ENCODE measurements at places on chromosomes 1 and 21.

DNA sequence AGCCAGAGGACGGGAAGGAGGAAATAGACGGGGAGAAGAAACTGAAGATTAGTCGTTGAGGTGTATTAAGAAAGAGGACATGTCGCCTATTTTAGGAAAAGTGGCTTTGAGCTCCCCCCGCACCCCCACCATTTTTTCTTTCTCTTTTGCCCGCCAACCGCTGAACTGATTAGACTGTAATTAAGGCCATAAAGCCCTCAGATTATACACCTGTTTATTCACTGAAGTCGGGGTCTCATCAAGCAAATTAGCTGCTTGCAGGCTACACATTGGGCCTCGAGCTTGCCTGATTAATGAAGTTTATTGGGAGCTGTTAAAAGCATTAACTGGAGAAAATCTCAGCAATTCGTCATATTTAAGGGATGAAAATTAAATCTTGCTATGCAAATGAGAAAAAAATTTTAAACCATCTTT lies 119.4 kb upstream of the RRP15 start:
- no peak for DNase-seq

DNA sequence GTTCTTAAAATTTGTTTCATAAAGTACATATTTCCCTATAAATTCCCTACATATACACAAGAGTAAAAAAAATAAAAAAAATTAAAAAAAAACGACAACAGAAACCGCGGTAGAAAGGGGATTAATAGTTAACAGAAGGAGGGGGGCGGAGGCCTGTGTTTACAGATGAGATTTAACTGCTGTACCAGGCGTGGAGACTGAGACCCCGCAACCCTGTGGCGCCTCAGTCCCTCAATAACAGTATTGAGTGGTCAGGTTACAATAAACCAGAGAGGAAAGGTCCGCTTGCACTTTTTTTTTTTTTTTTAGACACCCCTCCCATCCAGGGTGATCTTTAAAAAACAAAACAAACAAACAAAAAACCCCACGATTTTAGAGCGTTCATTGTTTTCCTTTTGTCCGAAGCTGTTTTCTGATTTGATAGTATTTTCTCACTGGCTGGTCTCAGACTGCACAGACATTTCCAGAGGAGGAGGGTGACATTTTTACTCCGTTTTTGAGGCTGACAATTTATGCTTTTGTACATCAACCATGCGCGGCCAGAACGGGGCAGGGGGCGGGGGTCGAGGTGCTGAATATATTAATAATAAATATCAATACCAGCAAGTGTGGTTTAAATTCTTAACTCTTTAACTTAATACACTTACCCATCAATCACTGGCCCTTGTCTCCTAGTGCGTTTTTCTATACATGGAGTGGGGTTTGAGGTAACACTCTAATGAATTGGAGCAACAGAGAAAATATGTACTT lies 1223.9 kb downstream of the BRINP3 start:
- no peak for DNase-seq

- no peak for DNase-seq
Observed at GRCh38 chr1:29385966-29386365, 149.6 kb downstream of the PTPRU start.

DNA sequence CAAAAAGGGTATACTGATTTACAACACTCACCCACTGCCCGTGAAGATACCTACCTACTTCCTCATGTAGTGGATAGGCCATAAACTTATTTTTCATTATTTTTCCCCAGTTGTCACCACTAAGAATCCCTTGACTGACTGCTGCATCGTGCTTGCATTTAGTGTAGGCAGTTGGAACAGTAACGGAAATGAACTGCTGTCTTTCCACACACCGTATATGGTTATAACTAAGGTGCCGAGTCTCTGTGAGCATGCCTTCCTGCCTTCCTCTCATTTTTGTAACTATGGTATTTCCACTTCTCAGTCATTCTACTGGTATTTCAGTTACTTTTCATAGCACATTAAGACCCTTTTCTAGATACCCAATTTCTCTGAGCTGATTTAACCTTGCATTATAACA lies 36.4 kb downstream of the SLC35F3 start:
- no peak for DNase-seq

- no peak for DNase-seq
Observed at GRCh38 chr1:61605607-61606321, 119.2 kb downstream of the TM2D1 start.

DNA sequence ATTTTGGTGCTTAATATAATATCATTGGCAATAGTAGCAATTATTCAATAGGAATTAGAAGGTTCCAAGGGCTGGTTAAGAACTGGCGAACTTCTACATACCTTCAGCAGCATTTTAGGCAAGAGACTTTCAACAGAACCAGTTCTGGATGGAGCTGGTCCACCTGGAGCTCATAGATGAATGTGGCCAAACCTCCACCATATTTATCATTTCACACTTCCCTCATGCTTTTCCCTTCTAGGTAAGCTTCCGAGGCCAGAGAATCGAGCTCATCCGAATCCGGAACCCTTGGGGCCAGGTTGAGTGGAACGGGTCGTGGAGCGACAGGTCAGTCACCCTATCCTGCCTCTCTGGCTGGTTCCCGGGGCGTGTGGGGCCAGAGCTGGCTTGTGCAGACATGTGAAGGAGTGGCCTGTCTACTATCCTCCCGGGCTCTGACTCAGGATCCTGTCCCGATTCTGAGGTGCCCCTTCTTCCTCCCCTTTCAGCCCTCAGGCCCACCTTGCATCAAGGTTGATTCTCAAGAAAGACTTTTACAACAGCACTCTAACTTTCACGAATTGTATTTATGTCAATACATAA lies 24.7 kb downstream of the CAPN9 start:
- DNase-seq = no peak

DNA sequence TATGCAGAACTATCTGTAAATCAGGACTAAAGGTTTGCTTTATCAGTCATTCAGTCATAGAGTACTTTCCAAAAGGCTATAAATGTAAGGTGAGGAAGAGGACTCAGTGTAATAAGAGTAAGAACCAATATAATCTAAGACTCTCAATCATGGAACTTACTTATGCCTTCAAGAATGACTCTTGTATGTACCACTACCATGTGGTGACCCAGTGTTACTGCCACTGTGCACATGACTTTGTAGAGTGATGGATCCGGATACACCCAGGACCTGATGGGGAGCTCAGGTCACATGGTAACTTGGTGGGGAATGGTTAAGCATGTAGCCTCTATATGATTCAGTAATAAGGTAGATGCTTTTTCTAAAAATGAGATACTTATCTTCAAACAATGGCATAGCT lies 2099.8 kb downstream of the MRPL39 start:
- DNase-seq = no peak

DNA sequence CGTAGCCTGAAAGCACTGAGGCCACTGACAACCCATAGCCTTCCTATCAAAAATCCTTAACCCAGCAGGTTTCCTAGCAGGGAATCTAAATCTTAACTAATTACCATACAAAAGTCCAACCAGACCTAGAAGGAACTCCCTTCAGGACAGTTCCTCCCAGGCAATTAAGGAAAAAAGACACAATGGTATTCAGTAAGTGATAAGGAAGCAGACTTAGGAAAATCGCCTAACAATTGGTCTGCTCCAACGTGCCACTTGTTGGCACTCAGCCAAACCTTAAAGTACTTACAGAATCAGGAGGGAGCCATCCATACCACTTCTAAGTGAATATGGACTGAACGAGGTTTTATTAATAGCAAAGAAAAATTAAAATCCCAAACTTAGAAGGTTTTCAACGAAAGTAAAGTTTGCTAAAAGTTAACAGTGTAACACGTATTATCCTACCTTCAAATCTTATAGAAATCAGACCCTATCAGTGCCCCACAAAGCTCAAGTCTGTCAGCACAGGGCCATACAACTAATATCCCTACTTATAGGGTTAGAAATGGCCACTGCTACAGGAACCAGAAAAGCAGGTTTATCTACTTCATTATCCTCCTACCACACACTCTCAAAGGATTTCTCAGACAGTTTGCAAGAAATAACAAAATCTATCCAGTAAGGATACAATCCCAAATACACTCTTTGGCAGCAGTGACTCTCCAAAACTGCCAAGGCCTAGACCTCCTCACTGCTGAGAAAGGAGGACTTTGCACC lies 29.0 kb downstream of the SPATA6 start:
- DNase-seq = no peak

DNA sequence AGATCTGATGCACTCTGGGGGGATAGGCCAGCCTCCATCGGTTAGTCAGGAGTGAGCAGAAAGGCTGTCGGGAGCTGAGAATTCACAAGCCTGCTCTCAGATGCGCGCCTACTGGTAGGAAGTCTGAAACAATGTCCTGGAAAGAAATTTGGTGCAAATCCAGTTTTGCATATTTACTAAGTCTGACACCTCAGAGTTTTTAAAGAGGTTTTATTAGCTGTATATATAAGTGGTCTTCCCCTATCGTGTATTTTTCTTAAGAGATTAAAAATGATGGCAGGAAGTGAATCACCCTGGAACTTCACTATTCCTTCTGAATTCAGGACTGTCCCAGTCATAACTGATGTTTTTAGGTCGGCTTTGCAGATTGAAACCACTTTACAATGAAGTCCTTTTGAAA lies 99.8 kb upstream of the C1orf105 start:
- DNase-seq = no peak

DNA sequence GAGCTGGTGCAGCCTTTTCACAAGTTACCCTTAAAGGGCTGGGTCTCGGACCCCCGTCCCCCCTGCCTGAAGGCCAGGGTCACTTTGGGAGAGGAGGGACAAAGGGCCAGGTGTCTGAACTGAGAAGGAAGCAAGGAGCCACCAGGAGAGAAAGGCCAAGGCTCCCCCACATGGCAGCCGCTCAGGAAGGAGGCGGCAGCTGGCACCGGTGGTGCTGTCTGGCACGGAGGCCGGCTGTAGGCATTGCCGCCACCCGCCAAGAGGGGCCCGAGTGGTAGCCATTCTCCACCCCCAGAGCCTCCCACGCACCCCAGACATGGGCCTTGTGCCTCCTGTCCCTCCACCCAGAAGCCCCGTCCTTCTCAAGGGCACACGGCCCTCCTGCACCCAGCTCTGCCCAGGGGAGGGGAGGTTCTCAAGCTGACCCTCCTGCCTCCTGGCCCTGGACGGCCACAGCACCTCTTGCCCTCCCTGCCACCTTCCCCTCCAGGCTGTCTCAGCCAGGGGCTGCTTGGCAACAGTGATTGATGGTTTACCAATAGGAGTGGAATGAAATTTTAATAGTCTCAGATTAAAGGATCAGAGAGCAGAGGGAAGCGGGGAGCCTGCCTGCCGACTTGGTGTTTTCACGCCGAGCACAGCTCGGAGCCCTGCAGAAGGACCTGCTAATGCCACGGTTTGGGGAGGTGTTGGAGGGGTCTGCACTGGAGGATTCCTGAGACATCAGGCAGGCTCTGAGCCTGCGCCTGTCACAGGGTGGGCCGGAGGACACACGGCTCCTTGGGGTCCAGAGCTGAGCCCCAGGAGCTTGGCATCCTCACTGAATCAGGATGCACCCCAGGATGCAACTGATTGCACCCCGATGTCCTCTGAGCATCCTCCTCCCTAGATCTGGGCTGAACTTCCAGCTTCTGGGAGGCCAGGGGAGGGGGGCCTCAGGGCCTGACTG lies 211.9 kb upstream of the VAMP3 start:
- DNase-seq = no peak

- DNase-seq = no peak
Observed at GRCh38 chr1:207097871-207098324, 6.1 kb upstream of the C4BPA start.

- no peak for DNase-seq
Observed at GRCh38 chr1:241443561-241443960, 76.0 kb downstream of the FH start.

DNA sequence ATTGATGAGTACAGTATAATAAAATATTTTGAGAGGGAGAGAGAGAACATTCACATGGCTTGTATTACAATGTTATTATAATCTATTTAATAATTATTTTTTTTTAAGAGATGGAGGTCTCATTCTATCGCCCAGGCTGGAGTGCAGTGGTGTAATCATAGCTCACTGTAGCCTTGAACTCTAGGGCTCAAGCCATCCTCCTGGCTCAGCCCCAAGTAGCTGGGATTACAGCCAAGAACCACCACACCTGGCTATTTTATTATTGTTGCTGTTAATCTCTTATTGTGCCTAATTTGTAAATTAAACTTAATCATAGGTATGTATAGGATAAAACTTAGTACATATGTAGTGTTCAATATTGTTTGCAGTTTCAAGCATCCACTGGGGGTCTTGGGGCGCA lies 57.8 kb downstream of the HS2ST1 start:
- no peak for DNase-seq

DNA sequence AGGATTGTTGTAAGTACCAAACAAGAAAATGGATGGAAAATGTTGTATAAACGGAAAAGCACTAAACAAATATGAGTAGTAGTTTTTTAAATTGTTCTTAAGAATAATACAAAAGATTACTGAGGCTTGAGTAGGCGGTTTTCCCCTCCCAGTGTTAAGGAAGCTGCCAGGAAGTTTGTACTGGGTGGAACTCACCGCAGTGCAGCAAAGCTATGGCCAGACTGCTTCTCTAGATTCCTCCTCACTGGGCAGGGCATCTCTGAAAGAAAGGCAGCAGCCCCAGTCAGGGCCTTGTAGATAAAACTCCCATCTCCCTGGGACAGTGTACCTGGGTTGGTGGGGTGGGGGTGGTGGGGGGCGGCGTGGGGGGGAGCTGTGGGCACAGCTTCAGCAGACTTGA lies 58.7 kb downstream of the XCL2 start:
- no peak for DNase-seq

GRCh38 chr1:217642455-217642854 lies 11.3 kb downstream of the SPATA17 start:
- DNase-seq = no peak

GRCh38 chr1:227073786-227074185 lies 133.7 kb downstream of the COQ8A start:
- no peak for DNase-seq

GRCh38 chr1:159775716-159776115 lies 5.0 kb upstream of the DUSP23 start:
- no peak for DNase-seq

DNA sequence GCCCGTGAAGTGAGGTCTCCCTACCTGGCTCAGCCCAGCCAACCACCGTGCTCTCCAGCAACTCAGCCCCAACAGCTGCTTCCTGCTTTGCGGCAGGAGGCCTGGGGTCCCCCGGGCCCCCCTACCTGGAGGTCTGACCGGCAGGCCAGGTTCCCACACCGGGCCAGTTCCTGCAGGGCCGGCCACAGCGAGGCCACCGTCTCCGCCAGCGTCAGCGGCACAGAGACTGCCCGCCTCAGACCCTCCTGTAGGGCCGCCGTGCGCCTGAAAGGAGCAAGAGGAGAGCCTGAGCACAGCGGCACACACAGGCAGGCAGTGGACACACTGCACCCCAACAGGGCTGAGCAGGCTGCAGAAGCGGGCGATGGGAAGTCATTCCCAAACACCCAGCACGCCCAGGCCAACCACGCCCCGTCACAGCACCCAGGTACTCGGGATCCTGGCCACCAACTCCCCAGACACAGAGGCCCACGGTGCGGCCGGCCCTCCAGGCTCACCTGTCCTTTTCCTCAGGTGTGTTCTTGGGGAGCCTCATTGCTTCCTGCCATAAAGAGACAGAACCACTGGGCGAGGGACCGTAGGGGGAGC lies 16.9 kb downstream of the FTCD start:
- no peak for DNase-seq

GRCh38 chr1:38055965-38056364 lies 9.4 kb upstream of the POU3F1 start:
- DNase-seq = no peak
